Thyroid gland (tissue), 4 donors: ENCODE measurements at places on chromosomes 11 and 22. TPM values are rescaled to one million over a fixed set of nuclear protein-coding genes. Genes with fewer than 3 reads are reported as not detected.
A peak's percentile ranks its signal among the peaks of the same experiment; 100 is the strongest.

GRCh38 chr11:1557904-1558774 lies 13.9 kb downstream of the DUSP8 start:
- H3K27ac ChIP-seq: peak overlapping the region; percentile 23
- DNase-seq: peak; percentile 53
- H3K4me1 ChIP-seq: peaks cover 16% of the 10 kb centered on the region
- peaks cover 5% of the 10 kb centered on the region for H3K36me3 ChIP-seq

GRCh38 chr22:41816241-41816640 lies 15.8 kb downstream of the CCDC134 start:
- H3K27me3 ChIP-seq: no peaks in the 10 kb centered on the region
- no peak for DNase-seq
- no peak overlapping the region for H3K4me3 ChIP-seq

DNA sequence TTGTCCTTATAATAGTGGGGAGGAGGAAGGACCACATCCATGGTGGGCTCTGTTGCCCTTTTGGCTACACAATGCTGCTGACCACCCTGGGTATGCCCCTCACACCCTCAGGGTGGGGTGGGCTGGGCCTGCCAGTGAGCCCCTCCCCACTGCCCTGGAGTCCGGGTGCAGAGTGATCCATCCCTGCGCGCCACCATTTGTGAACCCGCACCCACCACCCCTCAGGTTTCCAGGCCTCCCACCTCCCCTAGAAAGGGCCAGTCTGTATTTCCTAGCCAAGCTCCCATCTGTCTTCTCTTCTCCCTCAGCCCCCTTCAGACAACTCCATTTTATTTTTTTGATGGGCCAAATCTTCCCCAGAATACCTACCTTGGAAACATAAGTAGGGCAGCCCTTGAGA lies 25.0 kb downstream of the MS4A10 start:
- no peaks in the 10 kb centered on the region for H3K36me3 ChIP-seq
- no peaks in the 10 kb centered on the region for H3K4me1 ChIP-seq
- no peaks in the 10 kb centered on the region for H3K27me3 ChIP-seq
- DNase-seq: no peak
- no peak overlapping the region for H3K27ac ChIP-seq
- H3K4me3 ChIP-seq: no peak overlapping the region

- H3K27me3 ChIP-seq: no peaks in the 10 kb centered on the region
- no peak overlapping the region for H3K4me3 ChIP-seq
- peak; percentile 37 for DNase-seq
- peaks cover 47% of the 10 kb centered on the region for H3K4me1 ChIP-seq
- H3K27ac ChIP-seq: peak overlapping the region; percentile 92
- H3K36me3 ChIP-seq: no peaks in the 10 kb centered on the region
Observed at GRCh38 chr11:70108250-70108649, 30.1 kb downstream of the ANO1 start.

GRCh38 chr11:109936661-109937180 lies 156.5 kb upstream of the ZC3H12C start:
- no peak overlapping the region for H3K27ac ChIP-seq
- no peaks in the 10 kb centered on the region for H3K27me3 ChIP-seq
- no peak overlapping the region for H3K4me3 ChIP-seq
- H3K36me3 ChIP-seq: no peaks in the 10 kb centered on the region
- H3K4me1 ChIP-seq: no peaks in the 10 kb centered on the region

- peak; percentile 0 for DNase-seq
- no peak overlapping the region for H3K4me3 ChIP-seq
- no peaks in the 10 kb centered on the region for H3K27me3 ChIP-seq
- no peaks in the 10 kb centered on the region for H3K36me3 ChIP-seq
- H3K4me1 ChIP-seq: no peaks in the 10 kb centered on the region
Observed at GRCh38 chr11:2579315-2580060, 120.3 kb downstream of the KCNQ1OT1 start.

DNA sequence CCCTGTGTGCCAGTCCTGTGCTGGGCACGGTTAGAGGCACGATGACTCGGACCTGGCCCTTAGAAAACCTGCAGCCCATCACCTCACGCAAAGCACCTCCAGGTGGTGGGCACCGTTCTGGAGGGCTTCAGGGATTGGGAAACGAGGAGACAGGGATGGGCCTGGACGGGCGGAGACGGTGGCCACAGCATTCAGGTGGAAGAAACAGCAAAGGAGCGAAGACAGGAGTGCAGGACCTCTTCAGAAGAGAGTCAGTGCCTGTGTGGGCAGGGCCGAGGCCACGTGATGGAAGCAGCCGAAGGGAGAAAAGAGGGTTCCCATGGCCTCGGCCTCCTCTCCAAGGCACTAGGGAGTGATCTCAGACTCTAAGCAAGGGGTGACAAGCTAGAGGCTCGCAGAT lies 8.1 kb upstream of the SLC22A12 start:
- no peak overlapping the region for H3K27ac ChIP-seq
- no peak overlapping the region for H3K4me3 ChIP-seq
- no peaks in the 10 kb centered on the region for H3K27me3 ChIP-seq
- no peaks in the 10 kb centered on the region for H3K4me1 ChIP-seq

The GP1BB gene
- total RNA-seq: 1.5 TPM

The OR52E1 gene
- not detected for total RNA-seq

DNA sequence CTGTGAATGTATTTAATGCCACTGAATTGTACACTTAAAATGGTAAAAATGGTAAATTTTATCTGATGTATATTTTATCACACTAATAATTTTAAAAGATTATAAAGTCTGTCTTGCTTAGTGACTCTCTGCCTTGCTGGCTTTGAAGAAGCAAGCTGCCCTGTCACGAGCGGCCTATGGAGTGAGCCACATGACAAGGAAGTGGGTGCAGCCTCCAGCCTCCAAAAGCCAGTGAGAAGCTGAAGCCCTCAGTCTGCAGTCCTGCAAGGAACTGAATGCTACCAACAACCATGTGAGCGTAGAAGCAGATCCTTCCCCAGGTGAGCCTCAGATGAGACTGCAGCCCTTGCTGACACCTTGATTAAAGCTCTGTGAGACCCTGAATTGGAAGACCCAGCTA lies 20.0 kb downstream of the C11orf24 start:
- H3K27ac ChIP-seq: no peak overlapping the region
- no peak for DNase-seq
- H3K36me3 ChIP-seq: no peaks in the 10 kb centered on the region
- no peaks in the 10 kb centered on the region for H3K27me3 ChIP-seq

The CDHR5 gene
- not detected for total RNA-seq

DNA sequence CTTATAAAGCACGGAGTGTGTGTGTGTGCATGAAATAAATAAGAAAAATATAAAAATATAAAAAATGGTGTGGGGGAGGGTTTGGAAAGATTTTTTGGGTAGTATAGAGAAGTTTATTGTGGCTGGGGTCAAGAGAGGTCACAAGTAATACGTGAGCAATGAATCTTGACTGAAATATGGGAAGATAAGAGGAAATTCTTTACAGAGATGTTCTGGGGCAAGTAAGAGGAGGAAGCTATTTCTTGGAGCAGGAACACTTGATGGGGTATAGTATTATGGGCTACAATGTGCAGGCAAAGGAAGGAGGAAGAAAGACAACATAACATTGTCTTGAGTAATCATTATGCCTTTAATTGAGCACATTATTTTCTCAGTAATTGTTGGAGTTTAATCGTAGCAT lies 2.1 kb downstream of the HBD start:
- H3K36me3 ChIP-seq: no peaks in the 10 kb centered on the region
- H3K27me3 ChIP-seq: no peaks in the 10 kb centered on the region
- DNase-seq: no peak
- H3K27ac ChIP-seq: no peak overlapping the region

DNA sequence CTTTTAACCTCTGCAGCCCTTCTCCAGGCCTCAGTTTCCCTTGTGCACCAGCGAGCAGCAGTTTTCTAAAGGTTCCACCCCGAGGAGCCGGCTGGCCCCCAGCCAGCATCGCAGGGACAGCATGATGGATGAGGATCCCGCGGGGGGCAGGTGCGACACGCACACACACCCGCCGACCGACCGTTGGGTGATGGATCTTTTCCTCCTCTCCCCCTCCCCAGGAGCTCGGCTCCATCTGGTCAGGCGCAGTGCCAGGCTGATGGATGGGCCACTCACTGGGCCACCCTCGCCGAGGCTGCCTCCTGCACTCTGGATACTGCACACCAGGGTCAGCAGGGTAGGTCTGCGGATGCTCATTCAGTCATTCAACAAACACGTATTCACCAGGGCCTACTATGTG lies 12.8 kb upstream of the CABP7 start:
- H3K4me3 ChIP-seq: no peak overlapping the region
- no peaks in the 10 kb centered on the region for H3K36me3 ChIP-seq
- no peak for DNase-seq
- no peaks in the 10 kb centered on the region for H3K27me3 ChIP-seq
- no peak overlapping the region for H3K27ac ChIP-seq
- peaks cover 8% of the 10 kb centered on the region for H3K4me1 ChIP-seq

The HDHD5 gene
- total RNA-seq: 27.1 TPM

- DNase-seq: no peak
- H3K27ac ChIP-seq: no peak overlapping the region
- H3K36me3 ChIP-seq: peaks cover 31% of the 10 kb centered on the region
- H3K4me1 ChIP-seq: no peaks in the 10 kb centered on the region
- no peak overlapping the region for H3K4me3 ChIP-seq
- H3K27me3 ChIP-seq: no peaks in the 10 kb centered on the region
Observed at GRCh38 chr11:2977113-2977512, 15.0 kb downstream of the NAP1L4 start.

- no peaks in the 10 kb centered on the region for H3K36me3 ChIP-seq
- no peaks in the 10 kb centered on the region for H3K27me3 ChIP-seq
- H3K4me3 ChIP-seq: no peak overlapping the region
Observed at GRCh38 chr22:21051831-21052400, 6.2 kb downstream of the LRRC74B start.

DNA sequence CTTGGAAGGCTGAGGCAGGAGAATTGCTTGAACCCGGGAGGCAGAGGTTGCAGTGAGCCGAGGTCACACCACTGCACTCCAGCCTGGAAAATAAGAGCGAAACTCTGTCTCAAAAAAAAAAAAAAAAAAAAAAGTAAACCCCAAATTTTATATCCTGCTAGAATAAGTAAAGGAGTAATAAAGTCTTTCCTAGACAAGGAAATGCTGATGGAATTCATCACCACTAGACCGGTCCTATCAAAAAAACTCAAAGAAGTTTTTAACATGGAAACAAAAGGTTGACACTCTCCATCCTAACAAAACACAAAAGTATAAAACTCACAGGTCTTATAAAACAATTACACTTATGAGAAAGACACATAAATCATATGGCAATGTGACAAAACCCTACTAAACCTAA lies 213.9 kb downstream of the SBF2 start:
- no peaks in the 10 kb centered on the region for H3K4me1 ChIP-seq
- DNase-seq: no peak
- no peaks in the 10 kb centered on the region for H3K36me3 ChIP-seq
- no peaks in the 10 kb centered on the region for H3K27me3 ChIP-seq

The IFTAP gene
- 139 TPM for total RNA-seq

DNA sequence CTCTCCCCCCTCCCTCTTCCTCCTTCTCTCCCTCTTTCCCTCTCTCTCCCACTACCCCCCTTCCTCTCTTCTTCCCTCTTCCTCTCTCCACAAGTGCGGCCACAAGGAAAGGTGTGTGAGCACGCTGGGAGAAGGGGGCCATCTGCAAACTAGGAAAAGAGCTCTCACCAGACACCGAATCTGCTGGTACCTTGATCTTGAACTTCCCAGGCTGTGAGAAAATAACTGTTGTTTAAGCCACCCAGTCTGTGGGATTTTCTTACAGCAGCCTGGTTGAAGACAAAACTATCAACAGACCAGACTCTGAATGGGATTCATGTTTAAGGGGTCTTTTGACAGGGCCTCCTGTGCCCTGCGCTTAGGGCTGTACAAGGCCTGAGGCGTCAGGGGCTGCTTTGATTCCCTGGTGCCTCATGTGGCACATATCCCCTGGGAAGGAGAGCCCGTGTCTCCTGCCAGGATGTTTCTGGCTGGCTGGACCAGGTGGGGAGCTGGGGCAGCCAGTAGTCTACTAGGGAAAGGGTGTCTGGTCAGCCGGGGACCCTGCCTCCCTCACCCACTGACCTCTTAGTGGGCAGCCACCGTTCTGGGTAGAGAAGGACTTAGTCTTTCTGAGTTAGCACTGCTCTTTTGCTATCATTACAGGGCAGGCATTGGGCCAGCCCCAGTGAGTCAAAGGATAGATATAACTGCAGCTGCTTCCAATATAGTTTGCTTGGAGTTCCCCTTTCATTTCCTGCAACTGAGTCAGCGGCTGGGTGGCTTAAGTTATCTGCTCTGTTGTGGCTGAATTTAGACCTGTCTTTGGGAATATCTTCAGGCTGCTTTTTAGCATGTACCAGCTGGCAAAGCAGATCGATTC lies 6.2 kb downstream of the PANX1 start:
- H3K27ac ChIP-seq: peak overlapping the region; percentile 30
- H3K4me3 ChIP-seq: no peak overlapping the region
- H3K27me3 ChIP-seq: no peaks in the 10 kb centered on the region
- H3K4me1 ChIP-seq: peaks cover 32% of the 10 kb centered on the region

DNA sequence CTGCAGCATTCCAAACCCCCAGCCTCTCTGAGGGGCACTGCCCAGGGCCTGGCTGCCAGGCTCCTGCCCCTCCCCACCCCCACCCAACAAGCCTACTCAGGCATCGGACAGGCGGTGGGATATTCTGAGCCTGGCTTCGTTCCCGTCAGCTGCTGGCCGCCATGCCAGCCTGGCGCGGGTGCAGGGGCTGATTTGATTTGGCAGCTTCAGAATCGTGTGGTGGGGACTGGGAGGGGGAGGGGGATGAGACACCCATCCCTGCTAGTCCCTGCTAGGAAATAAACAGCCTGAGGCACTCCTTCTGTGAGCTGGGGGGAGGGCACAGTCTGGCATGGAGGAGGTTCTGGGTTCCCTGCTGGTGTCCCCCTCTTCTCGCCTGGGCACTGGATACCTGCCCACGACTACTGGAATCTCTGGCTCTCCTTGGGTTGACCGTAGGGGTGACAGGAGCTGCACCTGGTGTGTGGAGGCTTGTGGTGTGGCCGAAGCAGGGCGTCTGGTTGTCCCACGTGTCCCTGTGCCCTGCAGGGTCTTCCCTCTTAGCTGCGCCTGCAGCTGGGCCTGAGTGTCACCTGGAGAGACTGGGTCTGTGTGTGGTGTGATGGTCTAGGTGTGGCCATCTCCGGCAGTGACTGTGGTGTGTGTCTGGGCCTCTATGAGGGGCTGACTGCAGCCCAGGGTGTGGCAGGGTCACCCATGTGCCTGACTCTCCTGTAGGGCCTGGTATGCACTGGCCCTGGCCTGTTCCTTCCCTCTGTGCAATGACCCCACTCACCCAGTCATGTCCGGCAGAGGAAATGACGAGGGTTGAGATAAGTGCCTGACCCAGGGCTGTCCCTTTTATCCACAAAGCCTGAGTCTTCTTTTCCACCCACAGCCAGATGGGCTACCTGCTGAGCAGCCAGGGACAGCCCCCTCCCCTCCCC lies 42.2 kb downstream of the PDE2A start:
- DNase-seq: no peak
- H3K4me3 ChIP-seq: no peak overlapping the region
- peaks cover 2% of the 10 kb centered on the region for H3K4me1 ChIP-seq
- H3K27me3 ChIP-seq: no peaks in the 10 kb centered on the region
- H3K27ac ChIP-seq: no peak overlapping the region
- no peaks in the 10 kb centered on the region for H3K36me3 ChIP-seq

The OR5B12 gene
- total RNA-seq: not detected

- H3K27ac ChIP-seq: no peak overlapping the region
- H3K4me1 ChIP-seq: peaks cover 22% of the 10 kb centered on the region
- no peak for DNase-seq
Observed at GRCh38 chr11:126403022-126403581, 47.6 kb downstream of the ST3GAL4 start.

GRCh38 chr22:44646141-44646540 lies 55.9 kb upstream of the PRR5 start:
- H3K27ac ChIP-seq: no peak overlapping the region
- DNase-seq: no peak
- H3K36me3 ChIP-seq: no peaks in the 10 kb centered on the region
- no peak overlapping the region for H3K4me3 ChIP-seq
- H3K4me1 ChIP-seq: peaks cover 6% of the 10 kb centered on the region
